ENCODE measurements at places on chromosomes 6 and 20. TPM values are rescaled to one million over a fixed set of nuclear protein-coding genes. Genes with fewer than 3 reads are reported as not detected.

ERVFRD-1 gene
- total RNA-seq: not detected

DNA sequence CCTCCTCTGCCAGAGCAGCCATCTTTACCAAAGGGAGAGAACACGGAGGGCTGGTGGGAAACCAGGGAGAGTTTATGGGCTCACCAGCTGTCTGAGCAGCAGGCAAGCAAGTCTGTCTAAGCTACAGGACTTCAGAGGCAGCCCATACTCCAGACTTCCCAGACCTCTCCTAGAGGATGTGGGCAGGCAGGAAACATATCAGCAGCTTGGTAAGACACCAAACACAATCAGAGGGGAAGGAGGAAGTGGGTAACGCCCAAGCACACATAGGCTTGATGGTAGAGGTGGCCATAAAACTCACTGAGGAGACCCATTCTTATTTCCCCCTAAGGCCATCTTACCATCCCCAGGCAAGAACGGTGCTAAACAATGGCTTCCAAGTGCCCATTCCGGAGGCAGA lies 143.1 kb upstream of the ARID1B start:
- H3K4me3 ChIP-seq: no peak overlapping the region
- no peak for DNase-seq
- H3K27me3 ChIP-seq: no peaks in the 10 kb centered on the region
- peaks cover 10% of the 10 kb centered on the region for H3K4me1 ChIP-seq
- H3K27ac ChIP-seq: no peak overlapping the region

GRCh38 chr6:17971128-17972073 lies 16.0 kb downstream of the KIF13A start:
- no peak for DNase-seq
- H3K4me1 ChIP-seq: peaks cover 12% of the 10 kb centered on the region
- H3K27me3 ChIP-seq: no peaks in the 10 kb centered on the region
- H3K4me3 ChIP-seq: no peak overlapping the region
- H3K36me3 ChIP-seq: peaks cover 2% of the 10 kb centered on the region

- H3K4me3 ChIP-seq: no peak overlapping the region
- peak overlapping the region; percentile 79 for H3K27ac ChIP-seq
- peaks cover 29% of the 10 kb centered on the region for H3K4me1 ChIP-seq
- H3K36me3 ChIP-seq: no peaks in the 10 kb centered on the region
- no peaks in the 10 kb centered on the region for H3K27me3 ChIP-seq
Measured at GRCh38 chr6:63352544-63353285, 32.9 kb upstream of the LGSN start.

TRIM10 gene
- not detected for total RNA-seq

DNA sequence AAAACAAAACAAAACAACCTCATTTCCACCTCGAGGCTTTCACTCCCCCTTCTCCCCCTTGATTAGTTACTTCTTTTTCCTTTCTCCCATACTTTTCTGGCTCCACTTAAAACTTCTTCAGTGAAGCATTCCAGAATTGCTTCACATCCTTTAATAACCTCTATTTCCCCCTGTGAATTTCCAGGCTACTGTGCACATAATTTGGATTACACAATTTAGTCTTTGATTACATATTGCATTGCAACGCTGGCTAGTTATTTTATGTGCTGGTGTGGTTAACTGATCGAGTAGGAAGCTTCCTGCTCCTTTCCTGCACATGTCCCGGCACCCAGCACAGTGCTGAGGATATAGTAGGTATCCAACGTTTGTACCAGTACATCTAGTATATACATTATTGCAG lies 28.1 kb upstream of the EEF1E1 start:
- H3K27me3 ChIP-seq: peaks cover 17% of the 10 kb centered on the region
- DNase-seq: no peak
- H3K36me3 ChIP-seq: no peaks in the 10 kb centered on the region
- H3K4me1 ChIP-seq: peaks cover 2% of the 10 kb centered on the region

- no peak overlapping the region for H3K4me3 ChIP-seq
- peaks cover 15% of the 10 kb centered on the region for H3K27me3 ChIP-seq
- H3K4me1 ChIP-seq: peaks cover 10% of the 10 kb centered on the region
- H3K27ac ChIP-seq: no peak overlapping the region
Measured at GRCh38 chr6:168212362-168212761, 107.2 kb downstream of the DACT2 start.

Measured in progenitor cell of endocrine pancreas (in vitro differentiated cells).